ENCODE measurements at places on chromosomes 5 and 9.

GRCh38 chr9:83466351-83466750, 71.8 kb downstream of the FRMD3 start:
- no peak for DNase-seq

DNA sequence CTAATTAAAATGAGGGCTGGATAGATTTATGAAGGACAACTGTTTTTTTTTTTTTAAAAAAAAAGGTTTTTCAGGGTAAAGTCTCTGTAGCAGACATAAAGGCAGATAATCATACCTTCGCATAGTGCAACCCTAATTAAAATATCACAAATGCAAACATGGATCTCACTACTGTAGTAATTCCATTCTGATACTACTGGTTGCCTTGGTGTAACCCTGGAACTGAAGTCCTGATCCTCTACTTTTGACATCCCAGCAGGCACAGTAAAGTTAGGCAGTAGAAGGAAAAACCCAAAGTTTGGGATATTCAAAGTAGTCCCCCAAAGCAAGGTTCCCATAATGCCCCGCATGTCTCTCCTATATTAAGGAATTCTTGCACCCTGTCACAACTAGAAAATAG, 19.6 kb downstream of the RFX3 start:
- DNase-seq, result no peak

DNA sequence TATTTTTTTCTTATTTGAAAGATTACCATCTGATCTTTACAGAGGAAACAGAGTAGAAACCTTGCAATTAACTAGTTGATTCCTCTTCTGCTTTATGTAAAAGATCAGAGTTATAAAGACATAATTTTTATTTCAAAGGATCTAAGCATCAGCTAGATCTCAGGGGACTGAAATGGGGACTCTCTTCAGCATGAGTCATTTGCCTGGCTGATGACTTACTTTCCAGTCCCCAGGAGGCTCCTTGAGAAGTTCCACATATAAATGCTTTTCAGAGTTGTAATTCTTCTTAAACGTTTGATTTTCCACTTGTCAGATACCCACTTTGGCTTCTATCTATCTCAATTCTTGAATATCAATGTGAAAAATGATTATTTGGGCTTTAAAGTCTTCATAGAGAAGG, 389.4 kb downstream of the RAB3C start:
- no peak for DNase-seq

DNA sequence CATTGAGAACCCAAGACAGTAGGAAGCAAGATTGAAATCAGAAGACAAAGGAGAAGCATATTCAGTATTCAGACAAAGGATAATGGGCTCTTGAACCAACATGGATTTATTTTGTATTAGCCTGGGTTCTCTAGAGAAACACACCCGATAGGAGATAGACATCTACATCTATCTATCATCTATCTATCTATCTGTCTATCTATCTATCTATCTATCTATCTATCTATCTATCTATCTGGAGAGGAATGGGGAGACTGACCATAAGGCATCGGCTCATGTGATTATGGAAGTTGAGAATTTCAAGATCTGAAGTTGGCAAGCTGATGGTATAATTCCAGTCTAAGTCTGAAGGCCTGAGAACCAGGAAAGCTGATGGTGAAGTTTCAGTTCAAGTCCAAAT, 13.4 kb downstream of the COX7C start:
- no peak for DNase-seq

- DNase-seq, result no peak
These were observed 47.5 kb upstream of the NRARP start for GRCh38 chr9:137349471-137350033.

DNA sequence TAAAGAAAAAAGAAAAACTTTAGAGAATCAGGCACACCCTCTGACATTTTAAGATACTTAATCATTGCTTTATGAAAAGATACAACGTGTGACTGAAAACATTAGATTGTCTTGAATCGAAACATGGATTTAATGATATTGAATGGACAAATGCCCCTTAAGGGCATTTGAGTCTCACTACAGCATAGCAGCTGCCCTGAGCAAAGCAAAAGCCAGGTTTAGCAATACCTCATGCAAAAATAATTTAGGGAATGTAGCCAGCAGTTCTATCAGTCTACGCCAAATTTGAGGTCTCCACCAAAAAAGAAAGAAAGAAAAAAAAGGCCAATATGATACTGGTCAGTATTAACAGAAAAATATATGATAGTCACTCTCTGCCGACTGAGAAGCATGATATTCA, 56.6 kb upstream of the LMNB1 start:
- no peak for DNase-seq

DNA sequence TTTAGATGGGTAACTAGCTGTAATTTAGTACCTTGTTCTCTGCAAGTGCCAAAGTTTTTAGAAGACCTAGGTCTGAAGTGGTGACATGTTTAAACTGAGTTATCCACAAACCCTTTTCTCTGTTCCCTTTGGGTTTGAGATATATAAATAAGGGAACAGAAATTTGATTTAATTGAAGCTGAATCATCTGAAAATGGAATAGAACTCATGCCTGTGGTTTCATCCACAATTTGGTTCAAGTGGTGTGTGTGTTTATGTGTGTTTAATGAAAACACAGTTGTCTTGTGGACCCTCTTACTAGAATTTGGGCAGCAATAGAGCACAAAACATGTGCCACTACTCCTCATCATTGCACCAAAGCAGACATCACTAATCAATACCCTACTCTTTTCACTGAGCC, 216.9 kb downstream of the GLIS3 start:
- no peak for DNase-seq

GRCh38 chr5:180670586-180671359, 21.4 kb upstream of the FLT4 start:
- peak; percentile 19 for DNase-seq

DNA sequence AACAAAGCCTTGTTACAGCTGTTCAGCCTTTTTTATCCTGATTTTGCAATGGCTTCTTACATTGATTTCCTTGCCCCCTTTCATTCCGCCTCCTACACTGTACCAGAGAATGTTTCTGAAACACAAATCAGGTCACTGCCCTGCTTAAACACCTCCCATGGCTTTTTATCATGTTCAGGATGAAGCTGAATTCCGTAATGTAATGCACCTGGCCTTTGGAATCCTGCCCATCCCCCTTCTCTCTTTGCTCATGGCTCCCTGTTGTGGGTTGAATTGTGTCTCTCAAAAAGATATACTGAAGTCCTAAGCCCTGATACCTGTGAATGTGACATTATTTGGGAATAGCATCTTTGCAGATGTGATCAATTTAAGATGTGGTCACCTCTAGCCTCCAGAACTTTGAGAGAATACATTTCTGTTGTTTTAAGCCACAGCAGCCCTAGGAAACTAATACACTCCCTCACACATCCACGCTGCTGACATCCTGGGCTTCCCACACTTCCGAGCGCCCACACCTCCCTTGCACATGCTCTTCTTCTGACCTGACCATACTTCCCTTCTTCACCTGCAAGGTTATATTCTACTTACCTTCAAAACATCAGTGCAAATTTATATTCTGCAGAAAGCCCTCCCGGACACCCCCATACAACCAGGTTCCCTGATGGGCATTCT, 101.2 kb downstream of the DNAH5 start:
- no peak for DNase-seq

DNA sequence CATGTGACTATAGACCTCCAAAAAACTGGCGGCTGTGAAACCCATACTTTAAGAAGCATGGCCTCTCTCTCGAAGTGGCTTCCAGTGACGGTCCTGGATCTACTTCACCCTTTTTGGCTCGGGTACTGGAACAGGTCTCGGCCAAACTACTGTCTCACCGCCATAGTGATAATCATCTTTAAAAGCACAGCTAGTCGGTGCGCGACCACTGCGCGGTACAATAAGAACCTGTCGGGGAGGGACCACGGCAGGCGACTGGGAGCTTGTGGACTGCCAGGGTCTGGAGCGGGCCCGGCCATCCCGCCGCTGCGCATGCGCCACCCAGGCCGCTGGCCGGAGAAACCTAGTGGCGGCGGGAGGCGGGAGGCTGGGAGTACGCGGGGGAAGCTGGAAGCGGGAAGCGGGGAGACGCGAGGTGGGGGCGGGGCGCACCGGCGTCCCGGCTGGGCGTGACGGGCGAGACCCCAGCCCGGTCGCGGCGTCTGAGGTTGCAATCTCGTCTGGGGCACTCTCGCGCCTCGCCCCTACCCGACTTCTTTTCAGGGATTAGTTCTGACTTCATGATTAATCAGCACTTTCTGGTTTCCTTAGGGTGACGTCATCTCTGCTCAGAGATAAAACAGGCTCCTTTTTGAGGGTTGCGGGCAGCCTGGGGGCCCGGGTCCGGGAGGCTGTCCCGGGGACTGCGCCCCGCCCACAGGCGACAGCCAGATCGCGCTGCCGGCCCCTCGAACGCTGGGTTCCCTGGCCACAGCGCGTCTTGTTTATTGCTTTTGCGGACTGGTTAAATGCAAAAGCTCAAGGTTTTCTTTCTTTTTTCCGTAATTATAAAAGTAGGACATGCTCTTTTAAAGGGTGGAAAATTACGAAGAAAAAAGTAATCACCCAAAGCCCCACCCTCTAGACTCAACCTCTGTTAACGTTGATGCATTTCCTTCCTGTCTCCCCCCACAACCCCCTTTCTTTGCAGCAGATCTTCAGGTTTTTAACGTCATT, 266.8 kb downstream of the CWC27 start:
- no peak for DNase-seq

DNA sequence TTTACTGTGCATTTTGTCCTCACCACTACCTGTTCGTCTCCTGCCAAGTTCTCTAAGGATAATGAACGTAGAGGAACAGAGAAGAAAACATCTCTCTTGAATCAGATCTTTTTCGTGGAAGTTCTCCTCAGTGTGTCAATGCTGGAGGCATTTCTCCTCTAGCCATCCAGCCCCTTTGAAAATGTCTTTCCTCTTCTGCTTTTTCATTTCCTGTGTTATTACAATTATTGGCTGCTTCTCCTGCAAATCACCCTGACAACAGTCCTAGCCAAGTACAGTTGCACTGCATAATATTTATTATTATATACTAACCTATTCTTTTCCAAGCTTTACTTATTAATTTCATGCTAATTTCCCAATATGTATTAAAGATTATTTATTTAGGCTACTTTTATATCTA, 61.8 kb upstream of the TRPM3 start:
- DNase-seq, result no peak

DNA sequence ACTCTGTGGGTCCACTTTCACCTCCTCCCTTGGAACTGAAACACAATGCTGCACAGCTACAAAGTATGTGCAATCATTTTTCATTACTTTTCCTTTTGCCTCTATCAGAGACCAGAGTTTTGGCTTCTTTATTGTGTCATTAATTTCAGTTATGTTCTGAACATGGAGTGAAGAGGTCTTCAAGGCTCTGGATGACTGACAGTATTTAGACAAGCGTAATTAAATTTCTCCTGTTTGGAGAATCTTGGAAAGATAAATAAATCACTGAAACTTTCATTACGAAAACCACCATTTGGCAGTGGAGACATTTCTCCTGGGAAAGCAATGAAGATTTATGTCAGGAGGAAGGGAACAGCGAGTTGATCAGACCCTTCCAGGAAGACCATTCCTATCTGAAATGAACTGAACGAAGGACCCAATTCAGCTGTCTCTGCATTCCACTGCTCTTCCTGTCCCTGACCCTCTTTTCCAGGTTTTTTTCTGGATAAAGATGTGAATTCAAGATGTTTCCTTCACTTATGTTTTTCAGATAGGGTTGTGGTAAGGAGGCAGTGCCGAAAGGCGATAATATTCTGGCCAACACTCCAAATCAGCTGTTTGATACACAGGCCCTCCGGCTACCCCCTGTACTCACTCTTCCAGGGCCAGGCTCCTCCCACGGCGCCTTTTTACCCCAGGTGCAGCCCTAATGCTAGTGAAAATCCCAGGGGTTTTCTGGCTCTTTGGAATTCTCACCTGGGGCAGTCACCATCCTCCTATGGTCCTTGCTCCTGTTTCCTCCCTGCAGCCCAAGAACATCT, 77.2 kb upstream of the OSMR start:
- DNase-seq, result no peak

DNA sequence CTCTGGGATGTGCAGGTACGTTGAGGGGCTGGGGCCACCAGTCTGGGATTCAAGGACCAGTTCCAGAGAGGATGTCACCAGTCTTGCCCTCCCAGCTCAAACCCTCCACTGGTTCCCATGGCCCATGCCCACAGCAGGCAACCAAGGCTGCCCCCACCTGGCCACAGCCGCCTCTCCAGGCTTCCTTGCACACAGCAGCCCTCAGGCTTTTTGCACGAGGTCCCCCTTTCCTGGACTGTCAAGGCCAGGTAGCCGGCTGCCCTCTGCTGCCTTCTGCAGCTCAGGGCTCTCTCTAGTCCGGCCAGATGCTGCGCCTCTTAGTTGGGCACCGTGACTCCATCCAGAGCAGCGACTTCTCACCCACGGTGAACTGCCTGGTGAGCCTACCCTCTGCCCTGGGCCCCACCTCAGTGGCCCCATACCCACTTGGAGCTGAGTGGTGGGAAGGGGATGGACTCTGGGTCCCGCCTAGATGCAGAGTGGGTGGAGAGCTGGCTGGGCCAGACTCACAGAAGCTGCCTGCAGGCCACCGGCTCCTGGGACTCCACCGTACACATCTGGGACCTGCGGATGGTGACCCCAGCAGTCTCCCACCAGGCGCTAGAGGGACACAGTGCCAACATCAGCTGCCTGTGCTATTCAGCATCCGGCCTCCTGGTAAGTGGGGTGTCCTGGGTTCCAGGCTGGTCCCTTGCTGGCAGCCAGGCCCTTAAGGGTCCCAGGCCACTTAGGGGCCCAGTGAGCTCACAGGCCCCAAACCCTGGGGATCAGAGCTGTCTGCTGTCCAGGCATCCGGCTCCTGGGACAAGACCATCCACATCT, 2.9 kb downstream of the WDR38 start:
- DNase-seq, result no peak

- DNase-seq, result no peak
These were observed 168.5 kb downstream of the SLC24A2 start for GRCh38 chr9:19620326-19620725.

DNA sequence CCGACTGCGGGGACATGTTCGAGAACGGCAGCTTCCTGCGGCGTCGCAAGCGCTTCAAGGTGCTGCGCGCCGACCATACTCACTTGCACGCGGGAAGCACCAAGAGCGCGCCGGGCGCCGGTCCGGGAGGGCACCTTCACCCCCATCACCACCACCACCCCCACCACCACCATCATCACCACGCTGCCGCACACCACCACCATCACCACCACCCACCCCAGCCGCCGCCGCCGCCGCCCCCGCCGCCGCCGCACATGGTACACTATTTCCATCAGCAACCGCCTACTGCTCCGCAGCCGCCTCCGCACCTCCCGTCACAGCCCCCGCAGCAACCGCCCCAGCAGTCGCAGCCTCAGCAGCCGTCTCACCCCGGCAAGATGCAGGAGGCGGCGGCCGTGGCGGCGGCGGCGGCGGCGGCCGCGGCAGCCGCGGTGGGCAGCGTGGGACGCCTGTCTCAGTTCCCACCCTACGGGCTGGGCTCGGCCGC, 514 bp downstream of the FOXB2 start:
- DNase-seq, result no peak

GRCh38 chr5:164934039-164934438, 1428.6 kb downstream of the MAT2B start:
- no peak for DNase-seq

DNA sequence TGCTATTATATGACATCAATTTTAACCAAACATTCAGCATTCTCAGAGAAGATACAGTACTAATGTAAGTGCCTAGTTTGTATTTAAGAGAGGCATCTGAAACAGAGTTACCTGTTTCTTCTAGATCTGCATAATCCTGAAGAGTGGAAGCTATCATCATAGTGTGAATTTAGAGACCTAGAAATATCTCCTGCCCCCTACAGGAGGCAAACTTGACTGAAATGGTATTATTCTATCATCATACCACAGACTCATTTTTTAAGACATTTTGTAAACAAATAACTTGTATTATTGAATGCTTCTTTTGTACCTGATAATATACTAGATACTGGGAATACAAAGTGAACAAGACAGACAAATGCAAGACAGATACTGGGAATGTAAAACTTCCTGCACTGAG, 216.8 kb upstream of the RPS23 start:
- no peak for DNase-seq

Measured in GM12864 (cell line).